ENCODE measurements at places on chromosomes 4 and X.
A peak's percentile ranks its signal among the peaks of the same experiment; 100 is the strongest.

DNA sequence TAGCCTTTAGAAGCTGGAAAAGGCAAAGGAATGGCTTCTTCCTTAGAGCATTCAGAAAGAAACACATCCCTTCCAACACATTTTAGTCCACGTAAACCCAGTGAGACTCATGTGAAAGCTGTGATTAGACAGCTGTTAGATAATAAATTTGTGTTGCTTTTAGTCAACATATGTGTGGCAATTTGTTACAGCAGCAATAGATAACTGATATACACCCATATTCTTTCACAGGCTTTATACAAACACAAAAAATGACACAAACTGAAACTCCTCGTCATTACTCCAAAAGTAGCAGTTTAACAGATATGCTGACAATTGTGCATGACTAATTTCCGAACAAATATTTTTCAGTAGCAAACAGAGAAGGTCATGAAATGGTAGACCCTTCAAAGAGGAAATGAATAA is 65.3 kb downstream of the ANTXR2 start:
- no peak for DNase-seq

DNA sequence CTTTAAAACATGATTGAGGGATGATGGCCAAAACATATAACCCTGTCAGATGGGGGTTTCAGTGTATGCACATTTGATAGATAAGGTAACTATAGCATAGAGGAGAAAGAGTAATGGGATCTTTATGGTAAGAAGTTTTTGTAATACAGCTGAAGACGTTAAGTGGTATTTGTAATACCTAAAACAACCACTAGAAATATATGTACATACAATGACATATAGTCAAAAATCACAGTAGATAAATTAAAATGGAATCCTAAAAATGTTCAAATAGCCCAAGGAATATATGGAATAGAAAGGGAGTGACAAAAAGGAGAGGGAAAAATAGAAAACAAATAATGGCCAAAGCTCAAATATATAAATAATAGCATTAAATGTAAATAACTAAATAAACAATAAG is 371.3 kb upstream of the FSTL5 start:
- no peak for DNase-seq

GRCh38 chrX:150062292-150063137 is 124.2 kb upstream of the EOLA2 start:
- DNase-seq: no peak

GRCh38 chrX:150569155-150569477 is 695 bp downstream of the MTM1 start:
- DNase-seq: peak; percentile 72

DNA sequence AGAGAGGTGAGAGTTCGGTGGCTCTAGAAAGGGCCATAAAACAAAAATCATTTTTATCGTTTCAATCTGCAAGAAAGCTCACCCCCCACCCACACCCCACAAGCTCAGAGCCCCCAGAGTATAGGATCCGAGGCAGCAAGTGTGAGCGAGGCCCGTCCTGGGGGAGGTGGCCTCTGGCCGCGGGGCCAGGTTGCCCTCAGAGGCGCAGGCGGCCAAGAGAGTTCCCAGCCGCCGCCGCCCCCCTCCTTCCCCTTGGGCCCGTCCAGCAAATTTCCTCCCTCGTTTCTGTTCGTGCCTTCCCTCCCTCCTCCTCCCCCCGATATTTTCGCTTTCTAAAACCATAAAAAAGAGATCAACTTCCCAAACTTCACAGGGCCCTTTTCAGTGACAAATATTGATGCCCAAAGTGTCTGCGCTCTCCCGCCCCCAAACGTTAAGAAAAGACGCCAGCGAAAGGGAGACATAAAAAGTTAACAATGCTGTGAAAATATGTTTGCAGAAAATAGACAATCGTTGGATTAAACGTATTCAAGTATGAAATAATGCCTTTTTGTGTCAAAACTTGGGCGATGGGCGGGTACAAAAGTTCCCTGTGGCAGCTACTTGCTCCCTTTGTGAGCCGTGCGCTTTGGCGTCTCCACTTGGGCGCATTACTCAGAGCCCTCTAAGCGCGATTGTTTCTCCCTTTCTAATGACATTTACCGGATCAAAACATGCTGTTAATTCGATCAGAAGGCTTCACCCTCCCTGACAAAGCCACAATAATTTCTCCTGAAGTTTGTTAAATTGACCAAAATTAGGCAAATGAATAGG is 1.1 kb upstream of the HELT start:
- DNase-seq: no peak

DNA sequence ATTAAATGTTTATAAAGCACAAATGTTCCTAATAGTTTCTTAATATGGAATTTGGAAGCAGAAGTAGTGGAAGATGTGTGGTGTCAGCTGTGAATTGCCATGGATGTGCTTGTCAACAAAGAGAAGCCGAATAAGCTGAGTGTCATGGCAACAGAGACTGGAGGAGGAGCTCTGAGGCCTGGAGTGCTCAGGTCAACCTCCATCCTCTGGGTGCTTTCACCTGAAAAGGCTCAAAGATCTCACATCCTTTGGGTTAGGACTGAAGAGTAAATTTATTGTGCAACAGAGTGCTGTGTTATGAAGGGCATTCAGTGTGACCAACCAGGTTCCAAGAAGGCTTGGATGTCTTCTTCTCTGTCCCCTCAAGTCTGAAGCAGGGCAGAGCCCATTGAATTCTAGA is 18.7 kb downstream of the SGMS2 start:
- DNase-seq: no peak

All from naive thymus-derived CD8-positive, alpha-beta T cell (primary cell).